ENCODE measurements at places on chromosomes 11 and 22. TPM values are rescaled to one million over a fixed set of nuclear protein-coding genes. Genes with fewer than 3 reads are reported as not detected.

The IFTAP gene
- total RNA-seq, result 2.7 TPM

DNA sequence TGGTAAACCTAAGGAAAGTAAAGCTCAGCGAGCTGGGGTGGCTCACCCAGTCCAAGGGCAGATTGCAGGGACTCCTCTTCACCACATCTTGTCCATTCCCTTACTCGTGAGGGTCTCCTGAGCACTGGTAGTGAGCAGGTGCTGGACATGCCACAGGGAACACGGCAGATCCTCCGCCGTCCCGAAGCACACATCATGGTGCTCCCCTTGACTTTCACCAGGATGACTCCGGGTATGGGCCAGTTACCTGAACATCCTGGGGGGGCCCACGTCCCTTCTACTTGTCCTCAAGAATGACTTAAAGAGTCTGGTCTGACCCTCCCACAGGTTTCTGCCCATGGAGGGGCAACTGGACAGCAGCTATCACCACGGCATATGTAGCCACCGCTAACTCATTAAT is 8.0 kb upstream of the SF1 start:
- DNase-seq, result no peak

GRCh38 chr11:22407921-22408320 is 69.7 kb downstream of the SLC17A6 start:
- no peak for DNase-seq

GRCh38 chr11:45500451-45500850 is 165.0 kb downstream of the CHST1 start:
- no peak for DNase-seq

DNA sequence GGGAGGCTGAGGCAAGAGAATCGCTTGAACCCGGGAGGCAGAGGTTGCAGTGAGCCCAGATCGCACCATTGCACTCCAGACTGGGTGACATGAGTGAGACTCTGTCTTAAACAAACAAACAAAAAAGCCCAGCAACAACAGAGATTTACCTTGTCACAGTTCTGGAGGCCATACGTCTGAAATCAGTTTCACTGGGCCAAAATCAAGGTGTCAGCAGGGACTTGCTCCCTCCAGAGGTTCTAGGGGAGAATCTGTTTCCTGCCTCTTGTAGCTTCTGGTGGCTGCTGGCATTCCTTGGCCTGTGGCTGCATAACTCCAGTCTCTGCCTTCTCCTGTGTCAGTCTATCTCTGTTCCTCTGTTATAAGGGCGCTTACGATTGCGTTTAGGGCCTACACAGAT is 1.5 kb downstream of the DDX10 start:
- no peak for DNase-seq

The EMID1 gene
- not detected for total RNA-seq

DNA sequence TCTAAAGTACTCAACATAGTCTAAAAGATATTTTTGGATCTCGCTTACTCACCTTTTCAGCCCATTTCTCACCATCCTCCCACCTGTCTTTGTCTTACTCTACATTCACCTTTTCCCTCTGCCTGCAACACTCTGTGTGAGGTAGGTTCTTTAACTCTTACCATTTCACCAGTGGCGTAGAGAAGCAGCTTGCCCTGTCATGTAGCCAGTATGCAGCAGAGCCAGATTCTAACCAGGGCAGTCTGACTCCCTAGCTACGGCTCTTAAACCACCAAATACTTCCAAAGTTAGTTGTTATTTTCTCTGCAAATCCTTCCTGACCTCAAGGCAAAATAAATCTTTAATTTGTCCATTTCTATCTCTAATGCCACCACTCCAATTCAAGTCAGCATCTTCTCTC is 7.5 kb downstream of the ALG8 start:
- DNase-seq, result no peak

DNA sequence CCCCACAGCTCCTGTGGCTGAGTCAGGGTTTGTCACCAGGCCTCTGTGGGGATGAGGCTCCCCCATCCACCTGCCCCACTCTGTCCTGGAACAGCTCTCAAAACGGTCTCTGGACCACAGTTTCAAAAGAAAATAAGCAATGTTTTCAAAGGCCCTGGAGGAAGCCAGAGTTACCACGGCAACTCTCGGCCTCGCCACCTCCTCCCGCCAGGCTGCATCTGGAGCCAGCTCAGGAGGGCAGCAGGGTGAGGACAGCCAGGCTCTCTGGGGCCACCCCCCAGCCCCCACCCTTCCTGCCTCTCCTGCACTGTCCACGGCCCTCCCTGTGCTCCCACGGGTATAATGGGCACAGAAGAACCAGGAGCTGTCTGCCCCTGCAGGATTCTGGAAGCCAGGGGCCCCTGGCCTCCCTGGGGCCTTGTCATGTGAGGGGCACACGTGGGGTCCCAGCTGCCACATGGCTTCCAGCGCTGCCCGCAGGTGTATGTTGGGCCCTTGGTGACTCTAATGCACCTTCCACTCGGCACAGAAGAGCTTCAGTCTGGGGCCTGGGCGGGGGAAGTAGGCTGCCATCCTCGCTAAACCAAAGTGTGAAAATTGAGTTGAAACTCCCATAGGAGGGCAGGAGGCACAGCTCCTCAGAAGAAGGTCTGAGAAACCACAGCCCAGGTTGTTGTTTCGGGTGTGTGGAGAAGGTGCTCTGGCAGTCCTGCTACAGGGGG is 10.3 kb downstream of the CD81 start:
- DNase-seq, result peak; percentile 43

The FUT4 gene
- 3.6 TPM for total RNA-seq

The CACNA1I gene
- total RNA-seq, result 0.57 TPM

GRCh38 chr22:18088825-18089568 is 11.2 kb downstream of the PEX26 start:
- peak; percentile 80 for DNase-seq

The ACRV1 gene
- not detected for total RNA-seq

The GVQW3 gene
- total RNA-seq, result 3.3 TPM

DNA sequence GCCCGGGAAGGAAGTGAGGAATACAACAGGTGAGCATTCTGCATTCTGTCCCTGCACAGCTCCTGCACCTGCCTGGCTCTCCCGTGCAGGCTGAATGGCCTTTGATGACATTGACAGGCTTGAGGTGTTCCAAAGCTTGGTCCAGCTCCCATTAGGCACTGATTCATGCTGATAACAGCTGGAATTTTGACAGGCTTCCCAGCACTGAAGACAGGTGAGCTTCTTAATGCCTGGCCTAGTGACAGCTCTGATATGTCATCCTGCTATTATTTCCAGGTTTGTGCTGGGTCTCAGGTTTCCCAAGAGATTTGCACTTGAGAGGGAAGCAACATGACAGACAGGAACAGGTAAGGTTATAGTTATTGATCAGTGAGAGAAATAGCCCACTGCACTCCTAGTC is 58.0 kb upstream of the MTNR1B start:
- DNase-seq, result no peak

GRCh38 chr11:19753451-19754106 is 40.9 kb downstream of the NAV2 start:
- no peak for DNase-seq

DNA sequence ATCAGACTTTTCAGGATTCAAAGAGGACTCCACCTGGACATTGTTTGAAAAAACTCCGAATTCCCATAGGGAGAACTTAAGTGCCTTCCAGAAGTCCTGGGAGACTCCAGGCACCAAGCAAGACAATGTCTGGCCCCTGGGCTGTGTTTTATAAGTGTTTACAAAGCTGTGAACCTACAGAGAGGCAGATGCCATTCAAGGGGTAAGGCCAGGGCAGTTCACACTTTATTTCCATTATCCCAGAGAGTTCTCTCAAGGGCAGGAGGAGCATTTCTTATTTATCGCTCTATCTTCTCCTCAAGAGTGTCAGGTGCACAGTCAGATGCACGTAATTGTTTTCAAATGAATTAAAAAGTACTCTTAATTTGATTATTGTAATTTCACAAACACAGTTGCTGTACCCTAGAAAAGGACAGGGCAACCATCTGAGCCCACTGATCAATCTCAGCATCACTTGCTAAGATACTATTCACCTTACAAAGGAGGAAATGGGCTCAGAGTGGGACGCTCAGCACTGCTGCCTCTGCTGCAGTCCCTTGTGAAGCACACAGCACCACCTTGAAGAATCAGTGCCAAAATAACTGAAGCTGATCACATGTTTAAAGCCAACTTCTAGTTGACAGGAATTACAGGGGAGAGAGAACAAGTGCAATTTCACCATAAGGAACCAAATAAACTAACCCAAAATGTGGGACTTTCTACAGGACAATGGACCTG is 35.0 kb downstream of the RASSF10 start:
- no peak for DNase-seq

DNA sequence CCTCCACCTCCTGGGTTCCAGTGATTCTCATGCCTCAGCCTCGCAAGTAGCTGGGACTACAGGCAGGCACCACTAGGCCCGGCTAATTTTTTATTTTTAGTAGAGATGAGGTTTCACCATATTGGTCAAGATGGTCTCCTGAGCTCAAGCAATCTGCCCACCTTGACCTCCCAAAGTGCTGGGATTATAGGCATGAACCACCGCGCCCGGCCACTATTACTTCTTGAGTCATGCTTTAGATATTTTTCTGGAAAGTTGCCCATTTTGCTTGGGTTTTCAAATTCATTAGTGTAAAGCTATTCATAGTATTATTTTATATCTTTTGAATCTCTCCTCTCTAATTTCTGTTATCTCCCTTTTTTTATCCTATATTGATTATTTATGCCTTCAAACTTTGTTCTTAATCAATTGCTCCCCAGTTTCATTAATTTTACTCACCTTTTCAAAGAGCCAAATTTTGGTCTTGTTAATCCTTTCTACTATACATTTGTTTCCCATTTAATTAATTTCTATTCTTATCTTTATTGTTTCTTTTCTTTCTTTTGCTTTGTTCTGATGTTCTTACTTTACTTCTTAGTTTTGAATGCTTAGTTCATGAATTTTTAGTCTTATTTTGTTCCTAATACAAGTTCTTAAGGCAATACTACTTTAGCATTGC is 10.3 kb upstream of the RAC2 start:
- no peak for DNase-seq

The APOL4 gene
- 0.53 TPM for total RNA-seq

DNA sequence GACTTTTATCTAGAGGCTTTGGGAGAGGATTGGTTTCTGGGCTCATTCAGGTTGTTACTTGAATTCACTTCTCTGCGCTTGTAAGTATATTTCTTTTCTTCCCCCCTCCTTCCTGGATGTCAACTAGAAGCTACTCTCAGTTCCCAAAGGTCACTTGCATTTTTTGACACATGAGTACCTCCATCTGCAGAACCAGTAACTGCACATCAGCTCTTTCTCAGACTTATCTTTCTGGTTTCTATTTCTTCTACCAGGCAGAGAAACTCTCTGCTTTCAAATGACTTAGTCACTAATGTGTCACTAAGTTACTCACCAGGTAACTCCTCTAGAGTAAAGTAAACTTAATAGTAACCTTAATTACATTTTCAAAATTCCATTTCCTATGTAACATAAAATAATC is 773.0 kb upstream of the LUZP2 start:
- DNase-seq, result no peak

DNA sequence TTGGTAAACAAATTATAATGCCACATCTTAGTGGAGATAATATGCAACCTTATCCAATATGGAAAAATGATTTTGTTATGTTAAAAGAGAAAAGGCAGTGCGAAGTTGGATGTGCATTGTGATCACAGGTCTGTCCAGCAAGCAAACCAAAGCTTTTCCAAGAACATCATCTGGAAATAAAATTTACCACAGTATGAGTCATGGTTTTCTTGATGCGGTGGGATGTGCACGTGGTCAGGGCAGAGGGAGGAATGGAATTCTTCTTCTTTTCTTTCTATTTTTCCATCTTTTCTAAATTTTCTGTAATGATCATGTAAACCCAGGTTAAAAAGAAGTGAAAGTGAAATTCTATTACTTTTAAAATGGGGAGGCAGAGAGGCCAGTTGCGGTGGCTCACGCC is 169.8 kb downstream of the C11orf91 start:
- no peak for DNase-seq

DNA sequence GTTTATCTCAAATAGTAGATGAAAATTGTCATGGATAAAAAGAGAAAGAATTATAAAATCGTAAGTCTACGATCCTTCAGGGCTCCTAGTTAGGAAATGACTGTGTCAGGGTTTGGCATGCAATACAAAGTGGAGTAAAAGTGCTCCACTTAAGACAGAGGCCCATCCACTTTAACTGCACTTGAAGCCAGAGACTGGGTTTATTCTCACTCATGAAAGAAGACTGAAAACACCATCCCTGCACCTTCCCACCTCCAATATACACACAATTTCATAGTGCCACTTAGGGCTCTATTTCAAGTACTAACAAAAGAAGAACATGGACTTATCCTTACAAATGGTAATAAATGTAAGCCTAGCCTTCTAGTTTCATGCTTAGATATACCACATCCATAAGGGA is 70.7 kb downstream of the ANO5 start:
- DNase-seq, result no peak

DNA sequence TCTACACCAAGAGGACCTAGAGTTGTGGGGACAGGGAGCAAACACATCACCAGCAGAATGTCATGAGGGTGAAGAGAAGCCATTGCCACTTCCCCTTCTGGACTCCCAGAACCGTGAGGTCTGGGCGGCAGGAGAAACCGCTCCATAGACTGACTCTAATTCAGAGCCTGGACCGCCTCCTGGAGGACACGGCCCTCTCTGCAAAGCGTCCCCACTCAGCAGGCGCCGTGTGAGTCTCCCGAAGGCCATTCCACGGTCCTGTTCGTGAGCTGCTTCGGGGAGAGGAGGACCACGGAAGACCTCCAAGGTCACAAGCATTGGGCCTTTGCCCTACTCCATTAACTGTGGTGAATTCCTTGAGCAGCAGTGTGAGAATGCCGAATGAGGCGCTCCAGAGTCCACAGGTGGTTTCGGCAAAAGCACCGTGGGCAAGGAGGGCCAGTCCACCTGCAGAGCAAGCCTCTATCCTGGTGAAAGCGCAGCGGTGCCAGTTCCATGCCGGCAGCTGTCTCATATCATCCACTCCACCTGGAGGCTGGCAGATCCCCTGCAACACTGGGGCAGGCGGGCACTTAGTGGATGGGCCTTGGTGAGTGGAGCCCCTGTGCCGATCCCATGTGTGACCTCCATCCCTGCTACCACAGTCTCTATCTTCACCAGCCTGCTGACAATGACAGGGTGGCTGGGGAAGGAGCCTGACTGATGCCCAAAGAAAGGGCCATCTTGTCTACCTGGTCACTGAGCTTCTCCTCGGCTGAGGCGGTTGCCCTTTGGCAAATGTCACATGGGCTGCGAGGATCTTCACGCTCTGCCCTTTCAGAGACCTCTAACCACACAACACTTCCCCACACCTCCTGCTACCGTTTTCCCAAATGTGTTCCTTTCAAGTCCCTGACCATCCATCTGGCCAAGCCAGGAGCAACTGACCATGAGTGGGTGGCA is 7.5 kb downstream of the C11orf21 start:
- DNase-seq, result peak; percentile 10

The OR4A5 gene
- not detected for total RNA-seq

DNA sequence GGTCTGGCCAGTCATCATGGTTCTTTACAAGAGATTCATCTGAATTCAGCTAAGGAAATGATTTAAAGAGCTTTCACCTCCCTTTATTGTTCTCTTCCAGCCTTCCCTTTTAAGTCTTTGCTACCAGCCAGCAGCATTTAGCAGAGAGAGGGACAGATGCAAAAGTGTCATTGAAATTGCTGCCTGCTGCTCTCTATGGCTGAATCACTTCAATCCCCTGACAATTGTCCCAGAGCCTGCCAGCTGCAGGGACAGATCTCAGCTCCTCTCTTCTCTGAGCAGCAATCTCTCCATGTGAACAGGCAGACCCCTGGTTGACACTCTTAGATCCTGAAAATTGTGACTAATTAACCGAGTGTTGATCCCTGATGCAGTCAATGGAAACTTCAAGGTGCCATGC is 816.9 kb upstream of the CCDC90B start:
- DNase-seq, result no peak

The TTC28 gene
- total RNA-seq, result 0.80 TPM

All from activated CD4-positive, alpha-beta memory T cell treated with anti-CD3 and anti-CD28 coated beads for 36 hours (primary cell).